ENCODE measurements at places on chromosomes 3 and 15.

DNA sequence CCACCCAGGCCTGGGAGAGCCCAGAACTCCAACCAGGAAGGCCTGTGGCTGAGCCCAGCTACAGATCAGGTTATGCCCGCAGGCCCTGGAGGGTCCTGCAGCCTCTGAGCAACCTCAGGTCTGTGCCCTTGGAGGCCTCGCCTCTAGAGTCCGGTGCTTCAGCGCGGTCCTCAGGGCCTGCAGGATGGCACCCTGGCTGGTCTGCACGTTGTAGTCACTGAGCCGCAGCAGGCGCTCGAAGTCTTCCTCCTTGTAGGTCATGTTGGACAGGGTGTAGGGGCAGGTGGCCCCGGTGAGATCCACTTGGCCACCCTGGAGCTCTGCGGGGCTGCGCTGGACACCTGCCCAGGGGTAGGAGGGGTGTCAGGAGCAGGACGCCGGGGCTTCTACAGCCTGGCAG, 25.8 kb downstream of the PLA2G4D start:
- DNase-seq, result no peak

GRCh38 chr15:27410996-27411605, 440.1 kb downstream of the GABRG3 start:
- DNase-seq, result no peak

- no peak for DNase-seq
Measured at GRCh38 chr3:170327040-170327808, 30.3 kb upstream of the SKIL start.

- DNase-seq, result no peak
Measured at GRCh38 chr3:51998774-51999173, 3.1 kb upstream of the RPL29 start.

DNA sequence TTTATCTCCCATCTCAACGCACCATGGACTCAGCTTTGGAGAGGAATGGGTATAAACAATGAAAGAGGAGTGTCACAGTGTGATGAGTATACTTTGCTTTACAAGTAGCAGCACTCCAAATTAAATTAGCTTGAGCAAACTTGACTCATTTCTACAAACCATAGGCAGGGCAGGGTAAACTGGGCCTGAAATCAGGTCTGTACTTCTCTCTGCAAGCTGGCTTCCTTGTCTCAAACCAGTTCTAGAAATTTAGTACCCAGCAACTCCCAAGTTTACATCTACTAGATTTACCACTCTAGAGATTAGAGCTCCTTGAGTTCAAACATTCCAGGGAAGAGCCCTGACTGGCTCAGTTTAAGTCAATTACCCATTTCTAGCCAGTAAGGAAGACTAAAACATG, 37.4 kb upstream of the NEO1 start:
- no peak for DNase-seq

GRCh38 chr3:31575448-31575847, 42.7 kb downstream of the STT3B start:
- DNase-seq, result no peak

DNA sequence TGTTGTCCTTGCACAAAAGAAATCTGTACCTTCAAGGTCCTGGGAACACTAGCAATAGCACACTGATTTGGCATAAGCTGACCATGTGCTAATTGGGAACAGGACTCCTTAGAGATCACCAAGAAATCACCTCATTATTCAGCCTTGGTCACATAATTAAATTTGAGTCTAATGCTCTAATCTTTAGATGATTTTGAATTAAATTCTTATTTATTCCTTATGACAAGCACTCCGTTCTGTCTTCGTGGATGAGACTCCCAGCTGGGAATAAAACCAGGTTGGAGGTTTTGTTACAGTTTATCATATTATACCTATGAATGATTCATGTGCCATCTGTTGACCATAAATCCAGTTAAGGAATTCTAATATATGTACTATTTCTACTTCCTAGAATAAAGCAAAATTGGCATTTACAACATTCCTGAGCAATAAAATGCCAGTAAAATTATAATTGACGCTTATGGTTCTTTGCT, 162.2 kb downstream of the MYRIP start:
- DNase-seq, result no peak

DNA sequence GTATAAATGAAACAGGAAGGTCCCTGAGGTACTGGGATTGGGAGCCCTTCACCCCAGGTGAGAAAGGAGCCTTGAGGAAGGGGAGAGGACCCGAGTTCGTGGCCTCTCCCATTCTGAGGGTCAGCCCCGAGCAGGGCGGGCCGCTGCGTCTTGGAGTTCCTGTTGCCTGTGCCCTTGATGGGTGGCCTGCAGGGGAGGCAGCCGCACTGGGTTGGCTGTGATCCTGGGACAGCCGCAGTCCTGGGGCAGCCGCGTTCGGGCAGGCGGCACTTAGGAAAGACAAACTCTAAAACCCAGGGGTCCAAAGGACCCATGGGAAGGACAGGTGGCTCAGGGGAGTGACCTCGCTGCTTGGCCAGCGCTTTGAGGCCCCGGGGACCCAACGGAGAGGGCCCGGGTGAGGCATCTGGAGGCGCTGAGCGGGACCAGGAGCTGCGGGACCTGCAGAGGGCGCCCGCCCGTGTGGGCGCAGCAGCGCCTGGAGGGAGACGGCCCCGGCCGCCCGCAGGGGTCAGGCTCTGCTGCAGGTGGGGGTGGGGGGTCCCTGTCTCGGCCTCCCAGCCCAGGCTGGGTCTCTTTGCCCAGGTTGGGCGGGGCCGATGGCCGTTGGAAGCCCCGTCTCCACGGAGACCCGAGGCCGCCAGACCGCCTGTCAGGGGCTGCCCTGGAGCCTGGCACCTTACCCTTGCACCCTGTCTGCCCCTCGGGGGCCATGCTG, 65.1 kb downstream of the HMCES start:
- peak; percentile 15 for DNase-seq

- DNase-seq, result no peak
Measured at GRCh38 chr15:88897456-88898194, 2.3 kb upstream of the HAPLN3 start.

GRCh38 chr3:53236112-53236841, 19.5 kb downstream of the TKT start:
- DNase-seq, result peak; percentile 86

GRCh38 chr3:127639173-127640041, 10.4 kb downstream of the PODXL2 start:
- DNase-seq, result no peak

DNA sequence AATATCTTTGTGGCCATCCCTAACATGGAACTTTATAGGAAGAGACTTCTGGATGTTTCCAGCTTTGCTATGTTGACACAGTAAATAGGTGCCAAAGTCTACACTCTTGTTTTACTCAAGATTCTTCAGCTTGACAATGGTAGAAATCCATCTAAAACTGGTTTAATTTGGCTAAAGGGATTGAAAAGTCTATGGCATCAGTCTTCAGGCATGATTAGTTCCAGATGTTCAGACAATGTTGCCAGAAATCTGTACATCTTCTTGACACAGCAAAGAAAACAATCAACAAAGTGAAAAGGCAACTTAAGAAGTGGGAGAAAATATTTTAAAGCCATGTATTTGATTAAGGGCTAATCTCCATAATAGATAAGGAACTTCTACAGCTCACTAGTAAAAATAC, 130.5 kb downstream of the LRRC3B start:
- no peak for DNase-seq

DNA sequence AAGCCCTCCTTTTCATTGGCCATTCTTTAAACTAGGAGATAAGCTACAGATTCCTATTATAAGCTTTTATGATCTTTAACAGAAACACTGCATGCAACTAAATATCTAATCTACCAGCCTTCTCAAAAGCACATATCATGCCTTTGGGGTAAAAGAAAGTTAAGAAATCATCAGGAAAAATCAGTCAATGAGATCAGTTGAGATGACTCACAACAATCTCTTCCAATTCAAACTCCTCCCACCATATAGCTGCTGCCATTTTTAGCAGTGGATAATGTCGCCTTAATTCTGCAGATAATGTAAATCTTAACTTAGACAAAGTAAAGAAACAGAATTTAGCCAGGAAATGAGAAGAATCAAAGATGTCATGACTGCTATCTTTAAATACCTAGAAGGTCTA, 135.2 kb upstream of the BCL6 start:
- DNase-seq, result no peak

DNA sequence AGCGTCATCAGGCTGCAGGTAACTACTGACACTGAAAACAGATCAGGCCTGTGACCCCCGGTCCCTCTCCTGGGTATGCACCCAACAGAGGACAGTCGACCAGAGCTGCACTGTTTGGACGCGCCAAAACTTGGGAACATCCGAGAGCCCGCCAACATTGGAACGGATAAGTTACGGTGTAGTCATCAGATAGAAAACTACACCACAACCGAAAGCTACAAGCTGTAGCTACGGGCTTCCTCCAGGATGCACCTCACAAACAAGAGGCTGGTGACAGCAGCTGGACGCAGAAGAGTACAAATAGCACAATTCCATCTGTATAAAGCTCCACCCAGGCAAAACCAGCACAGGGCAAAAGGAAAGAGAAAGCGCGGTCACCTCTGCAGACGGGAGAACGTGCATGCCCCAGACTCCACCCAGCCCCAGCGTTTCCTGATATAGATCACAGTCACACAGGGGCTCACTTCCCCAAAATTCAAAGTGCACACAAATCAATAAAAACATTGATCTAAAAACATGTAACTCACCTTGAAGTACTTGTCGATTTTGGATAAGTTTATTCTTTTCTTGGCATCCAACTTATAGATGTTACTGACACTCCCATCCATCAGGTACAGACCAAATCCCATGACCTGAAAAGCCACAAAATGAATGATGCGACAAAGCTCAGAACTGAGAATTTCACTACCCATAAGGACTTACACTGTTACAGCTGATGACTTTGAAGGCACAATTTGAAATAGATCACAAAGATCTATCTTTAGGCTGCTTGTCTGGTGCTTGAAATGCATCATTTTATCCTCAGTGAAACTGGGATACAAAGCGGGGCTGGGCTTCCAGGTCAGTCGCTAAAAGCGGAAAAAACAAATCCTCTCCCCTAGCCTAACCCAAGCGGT, 43.3 kb downstream of the CYFIP1 start:
- no peak for DNase-seq

DNA sequence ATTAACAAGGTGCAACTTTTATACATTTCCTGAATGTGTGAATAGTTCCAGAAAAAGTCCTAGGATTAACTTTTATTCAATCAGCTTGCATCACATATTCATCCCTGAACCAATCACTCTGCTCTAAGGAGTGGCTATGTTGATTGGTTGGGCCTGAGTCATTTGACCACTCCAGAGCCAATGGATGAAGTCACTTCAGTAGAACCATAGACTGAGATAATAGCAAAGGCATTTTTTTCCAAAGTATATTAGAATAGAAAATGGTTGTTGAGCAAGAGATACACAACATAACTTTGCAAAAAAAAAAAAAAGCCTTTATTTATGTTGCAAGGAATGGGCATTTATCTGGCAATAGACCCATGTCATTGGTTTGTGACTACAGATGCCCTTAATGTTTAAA, 55.5 kb upstream of the AGTR1 start:
- no peak for DNase-seq

DNA sequence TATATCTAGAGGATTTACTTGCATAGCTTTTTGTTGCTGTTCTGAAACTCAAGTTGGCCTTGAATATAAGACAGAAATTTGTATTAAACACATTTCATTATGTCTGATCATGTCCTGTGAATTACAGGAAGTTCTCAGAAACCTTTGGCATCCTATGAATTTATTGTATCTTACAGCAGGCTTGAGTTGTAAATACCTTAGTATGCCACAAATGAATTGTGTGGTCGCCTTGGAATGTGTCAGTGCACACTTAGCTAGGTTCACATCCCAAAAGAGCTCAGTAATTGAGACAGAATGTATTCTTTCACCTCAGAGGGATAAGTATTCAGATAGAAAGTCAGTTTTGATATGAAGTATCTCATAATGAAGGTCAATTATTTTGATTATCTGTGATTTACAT, 83.4 kb downstream of the NEK11 start:
- DNase-seq, result no peak

- DNase-seq, result no peak
Measured at GRCh38 chr3:128339491-128340012, 127.1 kb downstream of the DNAJB8 start.

Measured in dorsolateral prefrontal cortex (tissue), 122 donors.